K562 (cell line): ENCODE measurements at places on chromosomes 4 and X.
A peak's percentile ranks its signal among the peaks of the same experiment; 100 is the strongest.

DNA sequence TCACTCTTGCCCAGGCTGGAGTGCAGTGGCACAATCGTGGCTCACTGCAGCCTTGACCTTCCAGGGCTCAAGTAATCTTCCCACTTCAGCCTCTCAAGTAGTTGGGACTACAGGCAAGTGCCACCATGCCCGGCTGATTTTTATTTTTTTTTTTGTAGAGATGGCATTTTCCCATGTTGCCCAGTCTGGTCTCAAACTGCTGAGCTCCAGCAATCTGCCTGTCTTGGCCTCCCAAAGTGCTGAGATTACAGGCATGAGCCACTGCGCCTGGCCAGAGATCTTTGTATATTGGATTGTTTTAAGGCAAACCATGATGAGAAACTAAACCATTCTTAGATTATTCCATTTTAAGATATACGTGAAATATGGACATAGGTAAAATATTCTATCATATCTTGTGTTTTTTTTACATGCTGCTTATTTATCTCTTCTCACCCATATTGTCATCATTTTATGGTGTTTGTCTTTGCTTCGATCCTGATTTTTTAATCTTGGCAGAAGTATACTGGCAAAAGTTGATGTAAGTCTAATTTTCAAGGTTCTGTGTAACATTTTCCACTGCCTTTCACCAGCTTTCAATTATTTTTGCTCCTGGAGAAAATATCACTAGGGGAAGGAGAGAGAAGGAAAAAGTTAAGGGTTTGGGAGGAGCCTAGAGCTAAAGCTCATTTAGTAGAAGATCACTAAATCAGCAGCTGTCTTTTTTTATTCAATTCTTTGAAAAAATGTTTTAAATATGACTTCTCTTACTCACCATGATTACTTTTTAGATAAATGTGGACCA lies 27.8 kb downstream of the PDLIM5 start:
- DNase-seq = no peak

DNA sequence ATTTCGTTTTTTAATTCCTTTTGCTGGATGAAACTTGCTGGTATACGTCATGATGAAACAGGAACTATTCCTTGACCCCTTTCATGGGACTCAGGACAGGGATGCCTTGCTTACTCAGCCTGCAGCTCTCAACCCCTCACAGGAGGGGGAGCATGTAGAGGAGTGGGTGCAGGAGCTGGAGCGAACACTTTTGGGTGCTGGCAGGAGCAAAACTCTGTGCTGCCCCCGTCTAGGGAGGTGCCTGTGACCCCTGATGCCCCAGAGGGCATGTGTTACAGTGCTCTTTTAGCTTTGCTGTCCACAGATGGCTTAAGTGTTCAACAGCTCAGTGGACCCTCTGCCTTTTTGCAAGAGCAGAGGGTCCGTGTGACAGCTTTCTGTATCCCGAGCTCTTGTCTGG lies 56.8 kb upstream of the TEX13C start:
- DNase-seq = no peak

GRCh38 chrX:45807572-45808425 lies 607.1 kb upstream of the DIPK2B start:
- no peak for DNase-seq

- DNase-seq = peak; percentile 56
Measured at GRCh38 chrX:40095583-40096394, 2.0 kb downstream of the BCOR start.

- DNase-seq = no peak
Measured at GRCh38 chr4:38795087-38795486, 9.5 kb downstream of the TLR1 start.

DNA sequence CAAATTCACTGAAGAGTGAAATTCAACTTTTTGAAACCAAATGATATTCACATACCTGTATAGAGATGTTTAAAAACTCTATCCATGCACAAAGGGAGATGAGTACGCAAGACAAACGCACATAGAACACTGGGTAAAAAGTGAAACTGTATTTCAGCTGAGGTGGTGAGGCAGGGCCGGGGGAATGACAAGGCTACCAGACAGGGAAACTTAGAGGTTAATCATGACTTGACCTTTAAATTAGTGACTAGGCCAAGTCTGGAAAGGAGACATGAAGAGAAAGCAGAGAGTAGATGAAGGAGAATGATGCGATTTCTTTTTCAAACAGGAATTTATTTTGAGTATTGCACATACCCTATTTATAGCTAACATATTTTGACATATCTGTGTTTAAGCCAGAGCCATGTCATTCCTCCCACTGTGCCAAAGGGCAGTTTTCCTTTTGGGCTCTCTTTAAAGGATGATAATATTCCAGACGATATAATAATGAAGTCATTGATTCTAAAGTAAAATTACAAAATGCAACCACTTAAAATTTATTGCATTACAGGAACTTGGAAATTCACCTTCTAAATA lies 49.4 kb downstream of the ARHGEF6 start:
- DNase-seq = no peak

- DNase-seq = no peak
Measured at GRCh38 chrX:11965436-11965835, 172.8 kb upstream of the FRMPD4 start.

DNA sequence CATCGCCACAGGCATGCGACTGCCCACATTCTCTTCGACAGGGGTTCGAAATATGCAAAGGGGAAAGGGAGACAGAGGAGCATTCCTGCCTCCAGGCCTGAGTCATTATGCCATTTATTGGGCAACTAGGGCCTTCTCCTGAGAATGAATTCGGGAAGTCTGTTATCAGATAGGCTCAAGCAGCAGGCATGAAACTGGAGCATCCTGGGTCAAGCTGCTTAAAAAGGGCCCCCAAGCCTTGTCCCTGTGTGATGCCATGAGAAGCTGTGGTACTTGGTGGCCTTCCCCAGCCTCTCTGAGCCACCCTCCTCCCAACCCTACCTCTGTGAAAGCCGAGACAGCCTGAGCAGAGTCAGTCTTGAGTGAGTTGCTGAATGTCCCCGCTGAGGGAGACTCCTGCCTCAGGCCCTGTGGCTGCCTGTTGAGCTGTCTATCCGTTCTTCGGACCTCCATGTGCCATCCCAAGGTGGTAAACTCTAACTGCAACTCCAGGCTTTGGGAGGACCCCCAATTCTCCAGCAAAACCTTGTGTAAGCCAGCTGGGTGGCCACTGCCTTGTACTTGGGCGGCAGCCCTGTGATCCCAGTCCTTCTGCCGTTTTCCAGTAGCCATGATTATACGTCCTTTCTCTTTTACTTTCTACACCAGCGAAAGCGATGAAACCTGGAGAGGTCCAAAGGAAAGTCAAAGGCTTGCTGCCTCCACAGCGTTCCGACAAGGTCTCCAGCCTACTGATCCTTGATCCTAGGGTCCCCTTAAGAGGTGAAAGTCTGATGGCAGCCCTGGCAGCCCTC lies 37.7 kb downstream of the NBDY start:
- no peak for DNase-seq

DNA sequence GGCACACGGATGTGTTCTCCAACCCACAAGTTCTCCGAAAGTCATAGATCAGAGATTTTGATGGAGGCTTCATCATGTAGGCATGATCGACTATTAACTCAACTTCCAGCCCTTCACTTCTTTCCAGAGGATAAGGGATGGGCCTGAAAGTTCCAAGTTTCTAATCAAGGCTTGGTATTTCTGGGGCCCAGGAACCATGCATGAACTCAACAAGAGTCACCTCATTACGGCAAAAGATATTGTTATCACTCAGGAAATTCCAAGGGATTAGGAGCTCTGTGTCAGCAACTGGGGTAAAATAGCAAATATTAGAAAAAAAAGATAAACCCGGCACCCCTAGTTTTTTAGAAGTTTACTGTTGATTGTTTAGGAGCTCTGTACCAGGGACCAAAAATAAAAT lies 240.1 kb upstream of the PPP1R2C start:
- no peak for DNase-seq

DNA sequence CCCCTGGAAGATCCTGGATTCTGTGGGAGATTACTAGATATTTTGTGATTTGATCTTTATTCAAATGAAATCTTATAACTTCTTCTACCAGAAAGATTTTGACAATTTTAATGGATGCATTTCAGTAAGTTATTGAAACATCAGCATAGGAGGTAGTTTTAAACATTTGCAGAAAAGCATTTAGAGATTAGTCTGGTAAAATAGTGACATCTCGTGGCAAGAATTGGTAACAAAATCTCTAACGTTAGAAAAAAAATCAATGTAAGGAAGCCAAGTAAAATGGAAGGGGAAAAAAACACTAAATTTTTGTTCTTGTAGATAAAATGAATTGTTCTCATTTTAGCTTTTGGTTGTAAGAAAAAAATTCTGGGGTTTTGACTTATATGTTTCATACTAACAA lies 73.3 kb downstream of the TASL start:
- peak; percentile 11 for DNase-seq

- DNase-seq = no peak
Measured at GRCh38 chr4:113823291-113823659, 61.7 kb upstream of the CAMK2D start.

DNA sequence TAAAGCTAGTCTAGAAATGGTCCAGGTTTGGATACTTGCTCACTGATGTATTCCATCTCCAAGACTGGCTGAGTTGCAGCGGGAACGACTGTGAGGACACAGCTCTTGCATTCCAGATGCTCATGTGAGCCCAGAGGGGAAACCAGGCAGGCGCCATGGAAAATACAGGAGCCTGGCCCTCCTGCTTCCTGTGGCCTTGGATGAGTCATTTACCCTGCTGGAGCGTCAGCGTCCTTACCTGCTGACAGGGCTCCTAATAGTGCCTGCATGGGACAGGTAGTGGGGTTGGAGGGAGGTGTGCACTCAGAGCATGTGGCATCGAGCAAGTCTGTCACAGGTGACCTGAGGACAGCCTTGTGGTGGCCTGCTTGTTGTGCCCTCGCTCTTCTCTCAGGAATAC lies 69.4 kb downstream of the NSG1 start:
- DNase-seq = no peak

GRCh38 chr4:22485737-22486136 lies 30.1 kb downstream of the ADGRA3 start:
- no peak for DNase-seq

DNA sequence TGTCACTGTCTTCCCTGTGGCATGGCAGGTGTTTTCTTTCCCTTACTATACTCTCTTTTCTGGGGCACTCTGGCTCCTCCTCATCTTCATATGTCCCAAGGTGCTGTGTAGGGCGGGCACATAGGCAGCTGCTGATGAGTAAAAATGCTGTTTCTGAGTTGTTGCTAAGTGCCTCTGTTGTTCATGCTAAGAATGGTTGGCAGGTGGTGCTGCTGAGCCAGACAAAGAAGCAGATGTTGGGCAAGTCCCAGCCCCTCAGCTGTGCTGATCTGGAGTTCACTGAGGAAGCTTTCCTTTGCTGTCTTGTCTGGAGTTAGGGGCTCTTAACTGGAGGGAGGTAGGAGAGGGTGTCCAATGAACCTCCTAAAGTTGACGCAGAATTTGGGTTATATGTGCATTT lies 40.6 kb downstream of the HADH start:
- peak; percentile 45 for DNase-seq

GRCh38 chrX:42776195-42776594 lies 1.8 kb downstream of the PPP1R2C start:
- no peak for DNase-seq

DNA sequence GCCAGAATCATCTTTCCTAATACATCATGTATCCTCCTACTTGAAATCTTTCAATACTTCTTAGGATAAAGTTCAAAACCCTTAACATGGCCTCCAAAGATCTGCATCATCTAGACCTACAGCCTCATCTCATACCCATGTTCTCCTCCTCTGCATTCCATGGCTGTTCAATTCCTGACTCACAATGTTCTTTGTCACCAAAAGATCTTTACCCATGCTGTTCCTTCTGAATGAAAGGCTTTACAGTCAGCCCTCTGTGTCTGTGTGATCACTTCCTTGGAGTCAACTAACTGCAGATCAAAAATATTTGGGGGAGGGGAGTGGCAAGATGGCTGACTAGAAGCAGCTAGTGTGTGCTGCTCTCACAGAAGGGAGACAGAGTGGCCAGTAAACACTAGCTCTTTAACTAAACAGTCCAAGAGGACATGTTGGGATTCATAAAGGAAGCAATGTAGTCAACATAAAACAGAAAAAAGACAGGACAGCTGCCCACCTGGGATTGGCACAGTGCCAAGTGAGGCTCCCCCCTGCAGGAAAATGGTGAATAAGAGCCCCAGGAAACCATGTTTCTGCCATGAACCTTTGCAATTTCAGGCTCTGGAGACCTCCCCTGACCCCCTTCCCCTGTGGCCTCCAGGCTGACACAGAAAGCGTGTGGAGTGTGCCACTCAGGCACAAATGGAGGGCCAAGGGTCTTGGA lies 31.9 kb downstream of the CBR4 start:
- peak; percentile 12 for DNase-seq

DNA sequence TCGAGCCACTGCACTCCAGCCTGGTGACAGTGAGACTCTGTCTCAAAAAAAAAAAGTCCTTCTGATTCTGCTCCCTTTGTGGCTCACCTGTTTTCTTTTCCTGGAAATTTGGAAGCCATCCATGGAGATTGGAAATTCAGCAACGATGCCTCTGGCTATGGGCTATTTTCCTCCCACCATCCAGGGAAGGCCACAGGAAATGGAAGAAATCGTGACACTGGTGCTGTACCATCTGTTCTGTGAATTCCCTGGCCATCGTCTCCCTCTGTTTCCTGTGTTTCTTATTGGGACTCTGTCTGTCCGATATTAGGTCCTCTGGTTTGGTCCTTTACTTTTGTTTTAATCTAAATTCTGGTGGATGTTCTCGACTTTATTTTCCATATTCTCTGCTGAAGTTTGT lies 29.4 kb upstream of the ADRA2C start:
- DNase-seq = no peak

DNA sequence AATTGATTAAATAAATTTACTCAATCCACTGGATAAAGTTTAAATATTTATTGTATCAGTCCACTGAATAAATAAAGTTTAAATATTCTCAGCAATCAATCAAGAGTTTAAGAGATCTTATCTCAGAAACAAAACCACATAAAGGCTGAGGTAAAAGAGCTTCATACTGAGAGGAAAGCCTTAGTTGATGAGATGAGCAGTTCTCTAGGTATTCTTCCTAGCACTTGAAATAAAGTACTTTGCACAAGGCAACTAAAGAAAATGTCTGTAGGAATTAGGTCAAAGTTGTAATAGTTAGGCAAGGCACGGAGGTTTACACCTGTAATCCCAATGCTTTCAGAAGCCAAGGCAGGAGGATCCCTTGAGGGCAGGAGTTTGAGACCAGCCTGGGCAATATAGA lies 63.5 kb downstream of the UCHL1 start:
- DNase-seq = no peak
